ENCODE measurements at places on chromosomes 7 and 10.
A peak's percentile ranks its signal among the peaks of the same experiment; 100 is the strongest.

- no peak overlapping the region for H3K27ac ChIP-seq
- no peak overlapping the region for H3K4me3 ChIP-seq
- H3K36me3 ChIP-seq: no peaks in the 10 kb centered on the region
- H3K27me3 ChIP-seq: peaks cover 18% of the 10 kb centered on the region
- DNase-seq: peak; percentile 33
Measured at GRCh38 chr10:128875956-128876736, 590.9 kb upstream of the MGMT start.

DNA sequence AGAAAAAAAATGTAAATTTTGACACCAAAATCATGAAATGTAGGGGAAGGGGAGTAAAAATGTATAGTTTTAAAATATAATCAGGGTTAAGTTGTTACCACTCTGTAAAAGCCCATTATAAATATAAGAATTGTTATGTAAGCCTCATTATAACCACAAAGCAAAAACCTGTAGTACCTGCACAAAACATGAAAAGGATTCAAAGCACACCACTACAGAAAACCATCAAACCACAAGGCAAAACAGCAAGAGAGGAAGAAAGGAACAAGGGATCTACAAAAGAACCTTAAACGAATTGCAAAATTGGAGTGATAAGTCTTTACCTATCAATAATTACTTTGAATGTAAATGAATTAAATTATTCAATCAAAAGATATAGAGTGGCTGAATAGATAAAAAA lies 41.0 kb upstream of the CDK6 start:
- no peak overlapping the region for H3K4me3 ChIP-seq
- H3K4me1 ChIP-seq: peaks cover 21% of the 10 kb centered on the region
- DNase-seq: no peak
- H3K27me3 ChIP-seq: peaks cover 8% of the 10 kb centered on the region
- no peak overlapping the region for H3K27ac ChIP-seq

DNA sequence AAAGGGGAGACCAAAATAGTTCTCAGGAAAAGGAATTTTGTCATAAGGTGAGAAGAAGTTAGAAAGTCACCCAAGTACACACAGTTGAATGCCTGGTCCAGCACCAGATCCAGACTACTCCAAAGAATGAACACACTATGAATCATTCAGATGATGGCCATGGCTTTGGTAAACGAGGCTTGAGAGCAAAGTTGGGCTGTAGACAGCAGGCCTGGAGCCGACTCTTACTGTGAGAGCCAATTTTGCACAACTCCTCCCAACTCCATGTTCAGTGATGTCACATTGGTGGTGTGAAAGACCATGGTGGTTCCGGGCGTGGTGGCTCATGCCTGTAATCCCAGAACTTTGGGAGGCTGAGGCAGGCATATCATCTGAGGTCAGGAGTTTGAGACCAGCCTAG lies 131.6 kb downstream of the PKD1L1 start:
- no peaks in the 10 kb centered on the region for H3K27me3 ChIP-seq
- no peaks in the 10 kb centered on the region for H3K36me3 ChIP-seq
- H3K4me1 ChIP-seq: peaks cover 41% of the 10 kb centered on the region
- DNase-seq: no peak
- no peak overlapping the region for H3K27ac ChIP-seq

GRCh38 chr7:106644999-106645398 lies 16.0 kb downstream of the CCDC71L start:
- no peaks in the 10 kb centered on the region for H3K27me3 ChIP-seq
- no peak for DNase-seq
- no peak overlapping the region for H3K4me3 ChIP-seq
- H3K36me3 ChIP-seq: no peaks in the 10 kb centered on the region
- no peaks in the 10 kb centered on the region for H3K4me1 ChIP-seq

DNA sequence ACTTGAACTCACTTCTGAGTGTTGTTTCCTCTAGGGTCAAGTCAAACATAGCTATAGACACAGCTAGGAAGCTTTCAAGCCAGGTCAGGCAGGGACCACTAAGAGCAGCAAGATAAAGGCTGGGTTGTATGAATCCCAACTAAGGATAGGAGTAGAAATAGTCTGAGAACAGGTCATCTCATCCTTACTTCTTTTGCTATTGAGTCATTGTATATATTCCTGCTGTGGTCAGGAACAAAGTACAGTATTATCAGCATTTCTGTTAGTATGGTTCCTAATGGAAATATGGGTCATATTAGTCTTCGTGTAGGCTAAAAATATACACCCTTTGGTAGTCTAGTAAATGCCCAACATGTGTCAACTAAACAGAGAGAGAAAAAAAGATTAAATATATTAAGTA lies 145.3 kb downstream of the BTAF1 start:
- no peak overlapping the region for H3K27ac ChIP-seq
- H3K36me3 ChIP-seq: no peaks in the 10 kb centered on the region
- DNase-seq: no peak

GRCh38 chr7:31027161-31027965 lies 24.7 kb upstream of the ADCYAP1R1 start:
- H3K27me3 ChIP-seq: peaks cover 16% of the 10 kb centered on the region
- no peak for DNase-seq
- H3K4me3 ChIP-seq: peak overlapping the region; percentile 33
- H3K4me1 ChIP-seq: peaks cover 13% of the 10 kb centered on the region
- H3K27ac ChIP-seq: peak overlapping the region; percentile 34

DNA sequence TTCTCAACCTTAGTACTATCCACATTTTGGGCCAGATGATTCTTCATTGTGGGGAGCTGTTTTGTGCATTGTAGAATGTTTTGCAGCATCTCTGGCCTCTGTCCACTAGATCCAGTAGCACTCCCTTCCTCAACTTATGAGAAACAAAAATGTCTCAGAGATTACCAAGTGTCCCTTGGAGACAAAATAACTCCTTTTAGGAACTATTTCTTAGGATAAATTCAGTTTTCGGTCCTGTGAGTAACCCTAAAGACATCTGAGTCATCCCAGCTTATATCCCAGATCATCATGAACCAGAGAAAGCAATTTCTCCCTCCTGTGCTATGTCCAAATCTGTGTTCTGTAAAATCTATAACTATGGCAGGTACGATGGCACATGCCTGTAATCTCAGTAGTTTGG lies 266.6 kb upstream of the PHYHIPL start:
- no peak for DNase-seq
- no peak overlapping the region for H3K4me3 ChIP-seq
- H3K4me1 ChIP-seq: peaks cover 3% of the 10 kb centered on the region
- no peaks in the 10 kb centered on the region for H3K36me3 ChIP-seq
- H3K27ac ChIP-seq: no peak overlapping the region

DNA sequence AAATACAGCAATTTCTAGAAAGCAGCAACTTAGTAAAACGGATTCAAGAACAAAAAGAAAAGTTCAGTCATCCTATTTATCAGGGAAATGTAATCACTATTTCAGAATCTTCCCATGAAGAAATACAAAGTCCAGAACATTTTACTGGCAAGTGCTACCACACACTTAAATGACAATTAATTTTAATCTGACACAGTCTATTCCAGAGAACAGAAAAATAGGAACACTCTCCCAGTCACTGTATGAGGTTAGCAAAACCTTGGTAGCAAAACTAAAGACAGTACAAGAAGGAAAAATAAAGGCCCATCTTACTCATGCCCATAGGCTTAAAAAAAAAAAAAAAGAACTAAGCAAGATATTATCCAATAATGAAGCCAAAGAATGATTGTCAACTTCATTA lies 295.8 kb downstream of the CELF2 start:
- no peak overlapping the region for H3K4me3 ChIP-seq
- no peaks in the 10 kb centered on the region for H3K4me1 ChIP-seq
- H3K27me3 ChIP-seq: peaks cover 3% of the 10 kb centered on the region
- H3K36me3 ChIP-seq: peaks cover 35% of the 10 kb centered on the region
- DNase-seq: no peak

- H3K27me3 ChIP-seq: no peaks in the 10 kb centered on the region
- no peak overlapping the region for H3K4me3 ChIP-seq
- H3K27ac ChIP-seq: no peak overlapping the region
- H3K36me3 ChIP-seq: peaks cover 72% of the 10 kb centered on the region
- DNase-seq: no peak
Measured at GRCh38 chr7:137880432-137880831, 33.7 kb upstream of the DGKI start.

DNA sequence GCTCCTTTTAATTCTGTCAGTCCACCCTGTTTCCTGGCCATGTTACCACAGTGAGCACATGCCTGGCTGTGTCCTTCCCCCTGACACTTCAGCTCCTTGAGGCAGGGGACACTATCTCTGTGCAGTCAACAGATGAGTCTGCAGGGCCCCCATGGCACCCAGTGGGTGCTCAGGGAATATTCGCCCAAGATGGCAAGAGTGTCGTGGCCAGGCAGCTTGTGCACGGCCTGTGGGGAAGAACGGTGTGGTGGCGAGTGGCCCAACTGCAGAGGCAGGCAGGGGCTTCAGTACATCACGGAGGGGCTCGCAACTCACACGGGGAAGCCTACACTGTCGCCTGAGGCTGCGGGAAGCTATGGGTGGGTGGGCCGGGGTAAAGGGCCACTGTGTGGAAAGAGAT lies 91.1 kb downstream of the TRRAP start:
- H3K4me1 ChIP-seq: no peaks in the 10 kb centered on the region
- H3K27ac ChIP-seq: no peak overlapping the region
- H3K4me3 ChIP-seq: no peak overlapping the region
- H3K36me3 ChIP-seq: peaks cover 59% of the 10 kb centered on the region
- no peak for DNase-seq
- no peaks in the 10 kb centered on the region for H3K27me3 ChIP-seq

DNA sequence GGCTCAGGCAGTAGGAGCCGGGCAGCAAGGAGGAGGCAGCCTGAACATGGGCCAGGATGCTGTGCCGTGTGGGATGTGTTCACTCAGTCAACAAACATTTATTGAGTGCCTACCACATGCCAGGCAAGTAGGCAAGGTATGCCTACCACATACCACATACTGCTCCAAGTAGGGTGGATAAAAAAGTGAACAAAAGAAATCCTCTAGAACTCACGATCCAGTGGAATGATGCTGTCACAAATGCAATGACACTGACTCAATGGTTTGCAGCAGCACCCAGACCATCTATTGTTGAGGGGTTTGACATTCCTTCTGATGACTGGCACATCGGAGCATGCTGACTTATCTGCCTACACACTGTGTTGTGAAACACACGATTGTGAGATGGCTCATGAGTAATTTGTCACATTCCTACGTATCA lies 413.5 kb downstream of the NRG3 start:
- DNase-seq: no peak
- H3K27me3 ChIP-seq: peaks cover 2% of the 10 kb centered on the region
- H3K4me3 ChIP-seq: no peak overlapping the region

- peaks cover 33% of the 10 kb centered on the region for H3K27me3 ChIP-seq
- no peak overlapping the region for H3K4me3 ChIP-seq
- no peaks in the 10 kb centered on the region for H3K4me1 ChIP-seq
- DNase-seq: no peak
- no peaks in the 10 kb centered on the region for H3K36me3 ChIP-seq
Measured at GRCh38 chr10:50231515-50232260, 19.6 kb downstream of the ASAH2 start.

GRCh38 chr7:23226844-23227450 lies 19.6 kb upstream of the GPNMB start:
- no peak overlapping the region for H3K4me3 ChIP-seq
- no peak overlapping the region for H3K27ac ChIP-seq
- no peak for DNase-seq
- no peaks in the 10 kb centered on the region for H3K36me3 ChIP-seq
- no peaks in the 10 kb centered on the region for H3K27me3 ChIP-seq

DNA sequence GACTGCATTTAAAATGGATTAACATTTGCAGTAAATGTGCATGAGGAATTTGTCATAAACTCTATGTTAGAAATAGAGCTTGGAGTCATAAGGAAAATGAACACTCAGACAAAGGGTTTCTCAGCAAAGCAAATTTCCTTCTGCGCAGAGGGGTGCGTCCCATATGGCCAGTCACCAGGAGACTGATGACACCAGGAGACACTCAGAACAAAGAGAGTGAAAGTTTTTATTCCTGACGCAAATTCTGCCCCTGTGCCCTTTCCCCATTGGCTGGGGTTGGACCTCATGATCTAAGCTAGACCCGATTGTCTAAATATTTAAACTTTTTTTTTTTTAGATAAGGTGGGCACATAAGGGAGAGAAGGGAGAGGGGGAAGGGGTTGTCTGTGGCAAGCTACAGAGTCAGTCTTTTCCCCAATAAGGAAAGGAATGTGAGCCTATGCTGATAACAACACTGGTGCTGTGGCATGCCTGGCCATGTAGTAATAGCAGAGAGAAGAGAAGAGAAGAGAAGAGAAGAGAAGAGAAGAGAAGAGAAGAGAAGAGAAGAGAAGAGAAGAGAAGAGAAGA lies 202.0 kb downstream of the POM121L12 start:
- H3K27me3 ChIP-seq: no peaks in the 10 kb centered on the region
- H3K36me3 ChIP-seq: no peaks in the 10 kb centered on the region
- no peak overlapping the region for H3K4me3 ChIP-seq
- no peak for DNase-seq
- H3K4me1 ChIP-seq: peaks cover 2% of the 10 kb centered on the region

GRCh38 chr10:60537697-60538096 lies 148.0 kb upstream of the ANK3 start:
- no peaks in the 10 kb centered on the region for H3K27me3 ChIP-seq
- peaks cover 24% of the 10 kb centered on the region for H3K4me1 ChIP-seq
- H3K36me3 ChIP-seq: peaks cover 2% of the 10 kb centered on the region
- no peak overlapping the region for H3K27ac ChIP-seq
- no peak overlapping the region for H3K4me3 ChIP-seq
- no peak for DNase-seq

- no peak for DNase-seq
- peaks cover 1% of the 10 kb centered on the region for H3K36me3 ChIP-seq
- no peak overlapping the region for H3K4me3 ChIP-seq
- H3K4me1 ChIP-seq: peaks cover 3% of the 10 kb centered on the region
- H3K27ac ChIP-seq: no peak overlapping the region
Measured at GRCh38 chr10:74521526-74521925, 304.9 kb upstream of the KAT6B start.

- DNase-seq: no peak
- H3K36me3 ChIP-seq: no peaks in the 10 kb centered on the region
- H3K4me3 ChIP-seq: no peak overlapping the region
Measured at GRCh38 chr7:108202743-108203142, 72.6 kb upstream of the LAMB4 start.

- H3K4me3 ChIP-seq: no peak overlapping the region
- no peaks in the 10 kb centered on the region for H3K36me3 ChIP-seq
- H3K4me1 ChIP-seq: no peaks in the 10 kb centered on the region
- no peak overlapping the region for H3K27ac ChIP-seq
Measured at GRCh38 chr7:32266932-32267475, 196.8 kb upstream of the PDE1C start.

GRCh38 chr10:126226205-126226604 lies 162.1 kb downstream of the ADAM12 start:
- no peak for DNase-seq
- H3K27me3 ChIP-seq: peaks cover 18% of the 10 kb centered on the region
- H3K4me1 ChIP-seq: peaks cover 11% of the 10 kb centered on the region

DNA sequence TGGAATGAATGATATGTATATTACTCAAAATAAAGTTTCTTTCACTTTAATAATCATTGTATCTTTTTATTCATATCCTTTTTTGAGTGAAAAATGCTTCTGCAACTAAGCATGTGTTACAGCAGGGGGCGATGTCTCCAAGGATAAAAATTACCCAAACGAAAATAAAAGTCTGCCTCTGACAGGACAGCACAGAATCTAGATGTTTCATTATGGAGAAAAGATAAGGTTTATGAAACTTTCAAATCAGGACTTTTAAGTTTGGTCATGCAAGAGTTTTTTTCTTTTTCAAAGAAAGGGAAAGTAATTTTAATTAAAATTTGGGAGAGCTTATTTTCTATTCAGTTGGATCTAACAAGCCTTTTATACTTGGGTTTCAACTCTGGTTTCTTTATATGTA lies 48.4 kb downstream of the TES start:
- peaks cover 21% of the 10 kb centered on the region for H3K36me3 ChIP-seq
- no peak for DNase-seq
- H3K27ac ChIP-seq: no peak overlapping the region
- no peaks in the 10 kb centered on the region for H3K27me3 ChIP-seq

GRCh38 chr10:3067118-3067858 lies at the start of gene PFKP:
PFKP (plus strand) TSS chr10:3067548; CDS start chr10:3067596, 48 bp downstream.
- H3K4me1 ChIP-seq: peaks cover 14% of the 10 kb centered on the region
- H3K27me3 ChIP-seq: peaks cover 28% of the 10 kb centered on the region
- peak within 1 kb of the TSS; percentile 87 for H3K4me3 ChIP-seq
- peak within 1 kb of the TSS; percentile 79 for H3K27ac ChIP-seq
- no peak for DNase-seq
